Upper lobe of left lung (tissue), 6 donors: ENCODE measurements at places on chromosomes 16 and 17. TPM values are rescaled to one million over a fixed set of nuclear protein-coding genes. Genes with fewer than 3 reads are reported as not detected.

Gene ABCC6
- total RNA-seq = 38.4 TPM

Gene TBC1D28
- total RNA-seq = not detected

Gene CCL17
- 24.2 TPM for total RNA-seq

Gene ABCC12
- total RNA-seq = not detected

Gene RARA
- total RNA-seq = 95.6 TPM

Gene CCDC200
- not detected for total RNA-seq

Gene PRSS8
- 139 TPM for total RNA-seq

Gene OR4D1
- not detected for total RNA-seq

Gene CEP295NL
- 2.6 TPM for total RNA-seq
